ENCODE measurements at places on chromosomes 5 and 9. TPM values are rescaled to one million over a fixed set of nuclear protein-coding genes. Genes with fewer than 3 reads are reported as not detected.

The FBP2 gene
- total RNA-seq: not detected

The ROR2 gene
- 0.84 TPM for total RNA-seq

The TMEM174 gene
- total RNA-seq: not detected

The IRGM gene
- total RNA-seq: not detected

The RORB gene
- 0.05 TPM for total RNA-seq

The TMC1 gene
- not detected for total RNA-seq

The AK8 gene
- 0.14 TPM for total RNA-seq

The IGIP gene
- total RNA-seq: 4.1 TPM

DNA sequence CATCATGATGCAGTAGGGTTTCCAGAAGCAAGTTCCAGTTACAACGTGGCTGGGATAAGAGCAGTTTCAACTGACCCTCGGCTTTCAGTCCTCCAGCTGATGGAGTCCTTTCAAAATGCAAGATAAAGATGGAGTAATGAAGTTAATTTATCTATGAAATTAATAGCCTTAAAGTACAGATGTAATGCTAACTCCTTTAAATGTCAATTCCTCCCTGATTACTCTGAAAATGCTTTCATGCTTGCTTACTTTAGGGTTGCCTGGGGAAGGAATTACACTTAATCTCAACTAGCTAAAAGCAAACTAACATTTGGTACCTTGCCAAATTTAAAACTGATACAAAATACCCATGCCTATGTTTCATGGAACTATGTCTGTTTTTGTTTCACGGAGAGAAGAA is 178.4 kb downstream of the KIAA0825 start:
- H3K4me1 ChIP-seq: no peaks in the 10 kb centered on the region
- no peak overlapping the region for H3K4me3 ChIP-seq
- peaks cover 2% of the 10 kb centered on the region for H3K36me3 ChIP-seq
- H3K27me3 ChIP-seq: no peaks in the 10 kb centered on the region
- DNase-seq: no peak
- H3K27ac ChIP-seq: no peak overlapping the region

GRCh38 chr9:114503522-114504340 is 1.5 kb downstream of the WHRN start:
- no peaks in the 10 kb centered on the region for H3K36me3 ChIP-seq
- no peaks in the 10 kb centered on the region for H3K27me3 ChIP-seq
- H3K4me3 ChIP-seq: no peak overlapping the region
- no peak overlapping the region for H3K27ac ChIP-seq

- peaks cover 14% of the 10 kb centered on the region for H3K36me3 ChIP-seq
- no peak overlapping the region for H3K27ac ChIP-seq
- no peaks in the 10 kb centered on the region for H3K4me1 ChIP-seq
- DNase-seq: peak; percentile 74
- no peak overlapping the region for H3K4me3 ChIP-seq
Measured at GRCh38 chr5:177607452-177608192, 7.7 kb downstream of the B4GALT7 start.

DNA sequence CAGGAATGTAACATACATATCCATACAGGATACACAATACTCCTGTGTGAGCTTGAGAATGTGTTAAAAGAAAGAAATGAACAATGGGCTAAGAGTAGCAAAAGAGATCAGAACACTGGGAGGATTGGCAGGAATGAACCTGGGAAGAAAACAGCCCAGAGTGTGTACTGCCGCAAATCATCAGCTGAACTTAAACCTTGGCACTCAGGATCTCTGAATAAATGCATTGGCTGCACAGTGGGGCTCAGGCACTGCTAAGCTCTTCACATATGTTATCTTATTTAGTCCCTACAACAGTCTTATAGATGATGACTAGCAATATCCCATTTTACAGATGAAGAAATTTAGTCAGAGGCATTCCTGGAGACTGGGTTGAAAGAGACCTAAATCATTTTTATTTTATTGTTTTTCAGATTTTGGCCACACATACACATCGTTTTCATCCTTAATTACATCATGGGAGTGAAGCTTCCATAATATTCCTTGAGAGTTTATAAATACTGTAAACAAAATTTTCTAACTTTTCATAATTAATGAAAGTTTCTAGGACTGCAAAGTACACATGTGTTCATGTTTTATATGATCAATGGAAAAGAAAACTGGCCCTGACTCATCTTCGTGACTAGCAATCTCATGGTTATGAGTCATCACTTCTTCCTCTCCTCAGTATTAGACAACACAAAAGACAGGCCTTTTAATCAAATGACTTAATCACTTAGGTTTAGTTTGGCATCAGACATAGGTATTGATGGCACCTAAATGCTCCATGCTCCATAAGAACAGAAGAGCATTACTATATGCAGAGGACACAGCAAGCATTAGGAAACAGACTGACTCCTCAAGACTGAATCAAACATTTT is 59.2 kb downstream of the CDH18 start:
- H3K4me3 ChIP-seq: no peak overlapping the region
- H3K27ac ChIP-seq: no peak overlapping the region
- no peaks in the 10 kb centered on the region for H3K4me1 ChIP-seq
- H3K27me3 ChIP-seq: no peaks in the 10 kb centered on the region
- H3K36me3 ChIP-seq: no peaks in the 10 kb centered on the region

DNA sequence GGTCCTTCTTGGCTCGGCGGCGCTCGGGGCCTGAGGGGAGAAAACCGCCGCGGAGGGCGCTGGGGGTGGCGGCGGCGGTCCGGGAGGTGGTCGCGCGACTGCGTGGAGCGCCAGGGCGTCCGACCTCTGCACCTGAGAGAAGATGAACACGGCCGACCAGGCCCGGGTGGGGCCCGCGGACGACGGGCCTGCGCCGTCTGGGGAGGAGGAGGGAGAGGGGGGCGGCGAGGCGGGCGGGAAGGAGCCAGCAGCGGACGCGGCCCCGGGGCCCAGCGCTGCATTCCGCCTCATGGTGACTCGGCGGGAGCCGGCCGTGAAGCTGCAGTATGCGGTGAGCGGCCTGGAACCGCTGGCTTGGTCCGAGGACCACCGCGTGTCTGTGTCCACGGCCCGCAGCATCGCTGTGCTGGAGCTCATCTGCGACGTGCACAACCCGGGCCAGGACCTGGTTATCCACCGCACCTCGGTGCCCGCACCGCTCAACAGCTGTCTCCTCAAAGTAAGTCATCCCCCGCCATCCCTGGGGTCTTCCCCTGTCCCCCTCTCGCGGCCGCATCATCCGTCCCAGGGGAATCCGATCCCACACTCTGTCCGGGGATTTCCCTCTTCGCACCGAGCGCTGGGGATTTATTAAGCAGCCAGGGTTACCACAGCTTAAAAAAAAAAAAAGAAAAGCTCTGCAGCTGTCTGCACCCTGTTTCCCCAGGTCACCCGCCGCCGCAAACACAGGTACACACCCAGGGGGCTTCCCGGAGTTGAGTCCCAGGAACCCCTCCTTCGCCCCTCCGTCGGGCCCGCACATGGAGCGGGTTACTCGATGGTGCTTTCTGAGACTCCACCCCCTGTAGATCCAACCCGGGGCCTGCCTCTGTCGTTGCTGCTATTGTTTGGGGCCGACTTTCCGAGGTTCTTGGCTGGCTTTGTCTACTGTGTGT is at the start of gene GTF3C4:
GTF3C4 (plus strand) TSS at position 8 of the 935 bp plus-strand sequence; CDS start at position 143, 135 bp downstream.
- H3K27me3 ChIP-seq: no peaks in the 10 kb centered on the region
- DNase-seq: no peak
- H3K4me1 ChIP-seq: peaks cover 15% of the 10 kb centered on the region
- peak within 1 kb of the TSS; percentile 86 for H3K4me3 ChIP-seq

DNA sequence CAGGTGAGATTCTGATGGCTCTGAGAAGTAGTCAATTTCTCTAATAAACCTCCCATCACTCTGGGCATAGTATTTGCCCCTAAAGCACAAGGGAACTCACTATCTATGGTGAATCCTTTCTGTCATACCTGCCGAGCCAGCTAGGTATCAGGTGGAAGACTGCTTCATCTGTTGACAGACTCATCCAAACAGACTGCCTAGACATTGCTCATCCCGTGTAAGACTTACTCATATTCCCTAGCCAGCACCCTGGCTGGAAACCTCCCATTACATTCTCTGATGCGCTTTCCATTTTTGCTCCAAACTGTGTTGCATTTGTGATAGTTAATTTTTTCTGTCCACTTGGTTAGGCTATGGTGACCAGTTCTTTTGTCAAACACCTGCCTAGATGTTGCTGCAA is 595.9 kb downstream of the DNAH5 start:
- H3K4me1 ChIP-seq: no peaks in the 10 kb centered on the region
- no peak for DNase-seq
- no peak overlapping the region for H3K27ac ChIP-seq
- H3K4me3 ChIP-seq: no peak overlapping the region

DNA sequence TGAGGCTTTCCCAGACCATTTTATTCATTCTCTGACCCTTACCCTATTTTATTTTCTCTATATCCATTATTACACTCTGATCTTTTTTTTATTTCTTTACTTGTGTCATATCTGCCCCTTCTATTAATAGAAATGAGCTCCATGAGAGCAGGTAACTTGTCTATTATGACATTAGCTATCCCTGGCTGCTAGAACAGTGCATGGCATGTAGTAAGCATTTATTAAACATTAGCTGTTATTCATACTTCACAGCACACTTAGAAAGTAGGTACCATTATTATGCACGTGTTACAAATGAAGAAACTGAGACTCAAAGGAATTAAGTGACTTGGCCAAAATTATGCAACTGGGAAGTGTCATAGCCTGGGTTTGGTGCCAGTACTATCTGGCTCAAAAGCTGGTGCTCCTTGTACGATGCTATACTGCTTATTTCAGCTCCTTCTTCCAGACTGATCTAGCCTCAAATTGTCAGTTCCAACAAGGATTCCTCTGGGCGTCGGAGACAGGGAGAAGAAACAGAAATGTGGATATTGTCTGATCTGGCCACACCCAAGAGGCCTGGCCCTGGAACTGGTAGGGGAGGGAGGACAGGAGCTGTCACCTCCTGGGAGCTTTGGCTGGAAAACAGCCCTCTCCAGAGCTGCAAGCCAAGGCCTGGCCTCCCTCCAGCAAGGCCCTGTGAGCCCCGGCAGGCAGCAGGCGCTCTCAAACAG is 10.8 kb upstream of the NIPAL4 start:
- no peak overlapping the region for H3K27ac ChIP-seq
- no peaks in the 10 kb centered on the region for H3K4me1 ChIP-seq
- peak; percentile 9 for DNase-seq
- no peak overlapping the region for H3K4me3 ChIP-seq

- H3K4me3 ChIP-seq: no peak overlapping the region
- peaks cover 2% of the 10 kb centered on the region for H3K4me1 ChIP-seq
- H3K27me3 ChIP-seq: no peaks in the 10 kb centered on the region
- peaks cover 2% of the 10 kb centered on the region for H3K36me3 ChIP-seq
- no peak for DNase-seq
Measured at GRCh38 chr9:36091026-36091953, 45.2 kb upstream of the GLIPR2 start.

DNA sequence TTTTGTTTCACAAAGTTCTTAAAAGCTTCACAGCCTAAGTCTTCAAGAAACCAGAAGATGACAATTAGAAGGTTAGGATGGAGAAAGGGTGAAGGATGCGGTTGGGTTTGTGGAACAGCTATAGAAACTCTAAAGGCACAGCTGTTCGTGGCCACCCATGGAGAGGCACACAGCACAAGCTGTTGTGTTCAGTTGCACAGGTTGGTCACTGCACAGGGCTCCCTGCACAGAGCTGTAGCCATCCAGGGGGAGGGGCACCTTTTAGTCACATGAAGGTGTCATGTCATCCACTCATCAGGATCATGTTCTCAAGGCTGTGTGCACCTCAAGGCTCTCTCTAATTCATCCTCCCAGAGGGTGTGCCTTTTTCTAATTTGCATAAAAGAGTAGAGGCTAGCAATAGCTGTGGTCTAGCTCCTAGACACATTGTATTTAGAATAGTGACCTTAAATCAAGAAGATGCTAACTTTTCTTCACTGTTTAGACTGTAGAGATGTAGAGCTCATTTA is 5.0 kb upstream of the RASGRF2 start:
- DNase-seq: no peak
- peaks cover 3% of the 10 kb centered on the region for H3K4me1 ChIP-seq
- no peaks in the 10 kb centered on the region for H3K36me3 ChIP-seq
- no peak overlapping the region for H3K27ac ChIP-seq
- no peaks in the 10 kb centered on the region for H3K27me3 ChIP-seq
- no peak overlapping the region for H3K4me3 ChIP-seq

GRCh38 chr9:35789541-35789940 is 1.9 kb upstream of the NPR2 start:
- DNase-seq: no peak
- no peaks in the 10 kb centered on the region for H3K36me3 ChIP-seq
- H3K27me3 ChIP-seq: no peaks in the 10 kb centered on the region
- H3K4me1 ChIP-seq: peaks cover 7% of the 10 kb centered on the region

GRCh38 chr9:71741926-71742648 is 26.2 kb downstream of the CEMIP2 start:
- H3K4me3 ChIP-seq: no peak overlapping the region
- DNase-seq: no peak
- H3K36me3 ChIP-seq: no peaks in the 10 kb centered on the region
